ENCODE measurements at places on chromosomes 4 and X.

GRCh38 chr4:113884655-113885054, 94.8 kb downstream of the ARSJ start:
- no peak for DNase-seq

- no peak for DNase-seq
These were observed 24.3 kb upstream of the DKK2 start for GRCh38 chr4:107060388-107060787.

- DNase-seq, result no peak
These were observed 180.7 kb upstream of the ZFP42 start for GRCh38 chr4:187814737-187815465.

- DNase-seq, result no peak
These were observed 18.9 kb upstream of the CABS1 start for GRCh38 chr4:70315928-70316327.

DNA sequence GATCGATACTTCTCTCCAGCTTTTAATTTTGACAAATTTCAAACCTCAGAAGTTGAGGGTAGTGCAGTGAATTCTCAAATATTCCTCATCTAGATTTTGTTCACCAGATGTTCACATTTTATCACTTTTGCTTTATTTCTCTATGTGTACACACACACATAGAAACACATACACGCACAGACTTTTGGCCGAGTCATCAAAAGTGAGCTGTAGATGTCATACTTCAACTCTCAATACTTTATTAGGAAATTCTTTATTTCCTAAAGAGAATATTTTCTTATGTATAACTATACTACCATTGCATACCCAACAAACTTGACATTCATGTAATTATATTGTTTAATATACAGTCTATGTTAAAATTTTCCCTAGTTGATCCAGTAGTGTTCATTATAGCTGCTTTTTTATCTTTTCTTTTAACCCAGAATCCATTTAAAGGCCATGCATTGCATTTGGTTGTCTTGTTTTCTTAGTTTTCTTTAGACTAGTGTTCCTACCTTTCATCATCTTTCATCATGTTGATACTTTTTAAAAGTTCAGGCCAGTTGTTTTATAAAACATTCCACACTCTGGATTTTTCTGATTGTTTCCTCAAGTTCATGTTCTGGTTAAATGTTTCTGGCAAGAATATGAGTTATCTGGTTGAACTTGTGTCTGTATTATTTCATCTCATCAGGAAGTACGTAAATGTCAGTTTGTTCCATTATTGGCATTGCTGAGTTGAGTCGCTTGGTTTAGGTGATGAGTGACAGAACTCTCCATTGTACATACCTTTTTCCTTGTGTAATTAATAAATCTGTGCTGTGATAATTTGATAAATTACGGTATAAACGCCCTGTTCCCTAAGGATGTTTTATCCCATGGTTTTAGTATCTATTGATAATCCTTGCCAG, 94.1 kb upstream of the TLR2 start:
- DNase-seq, result no peak

DNA sequence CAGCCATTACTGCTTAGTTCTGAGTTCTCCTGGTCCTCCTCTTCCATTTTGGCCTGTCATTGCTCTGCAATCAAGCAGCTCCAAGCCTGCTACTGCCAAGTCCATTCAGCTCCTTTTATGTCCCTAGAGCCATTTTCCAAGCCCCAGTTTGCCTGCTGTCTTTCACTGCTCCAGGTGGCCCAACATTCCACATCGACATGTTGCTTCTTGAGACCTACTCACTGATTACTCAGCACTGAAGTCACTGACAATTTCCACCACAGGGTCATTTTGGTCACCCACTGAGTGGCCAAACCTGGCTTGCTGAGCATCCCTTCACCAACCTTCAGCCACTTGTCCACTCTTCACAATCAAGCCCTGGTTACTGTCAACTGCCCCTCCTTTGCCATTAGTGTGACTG, 27.2 kb downstream of the LRIT3 start:
- DNase-seq, result no peak

- DNase-seq, result no peak
These were observed 21.6 kb downstream of the PCDH18 start for GRCh38 chr4:137510557-137511265.

DNA sequence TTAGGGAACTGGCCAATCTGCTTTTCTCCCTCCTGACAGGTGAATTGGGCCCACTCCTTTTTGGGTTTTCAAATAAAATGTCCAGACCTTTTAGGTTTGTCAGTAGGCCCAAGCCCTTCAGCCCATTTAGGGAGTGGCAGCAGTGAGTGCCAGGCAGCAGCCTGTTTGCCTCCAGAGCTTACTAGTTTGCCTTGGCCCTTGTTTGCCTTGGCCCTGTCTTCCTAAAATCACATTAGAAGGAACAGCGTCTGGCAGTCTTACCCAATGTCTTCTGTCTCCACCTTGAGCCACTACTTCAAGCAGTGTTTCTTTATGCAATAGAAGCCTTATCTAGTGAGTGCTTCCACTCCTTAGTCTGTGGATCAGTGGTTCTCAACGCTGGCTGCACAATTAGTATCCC, 117.1 kb downstream of the TMEM164 start:
- no peak for DNase-seq

GRCh38 chr4:174016251-174016650, 267.2 kb downstream of the FBXO8 start:
- no peak for DNase-seq

DNA sequence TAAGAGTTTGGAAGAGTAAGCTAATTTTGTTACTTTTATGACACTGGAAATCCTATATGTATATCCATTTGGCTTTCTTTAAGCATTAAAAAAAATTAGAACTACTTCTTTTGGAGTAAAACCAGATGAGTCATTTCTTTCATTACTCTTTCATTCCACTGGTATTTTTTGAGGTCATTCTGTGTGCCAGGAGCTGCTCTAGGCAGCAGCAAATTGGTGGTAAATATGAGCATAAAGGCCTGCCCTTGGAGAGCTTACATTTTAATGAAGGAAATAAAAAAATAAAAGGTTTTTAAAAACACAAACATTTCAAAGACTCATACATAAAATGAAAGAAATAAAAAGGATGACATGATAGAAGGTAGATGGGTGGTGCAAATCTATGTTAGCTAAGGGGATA, 37.4 kb downstream of the MID1 start:
- DNase-seq, result no peak

DNA sequence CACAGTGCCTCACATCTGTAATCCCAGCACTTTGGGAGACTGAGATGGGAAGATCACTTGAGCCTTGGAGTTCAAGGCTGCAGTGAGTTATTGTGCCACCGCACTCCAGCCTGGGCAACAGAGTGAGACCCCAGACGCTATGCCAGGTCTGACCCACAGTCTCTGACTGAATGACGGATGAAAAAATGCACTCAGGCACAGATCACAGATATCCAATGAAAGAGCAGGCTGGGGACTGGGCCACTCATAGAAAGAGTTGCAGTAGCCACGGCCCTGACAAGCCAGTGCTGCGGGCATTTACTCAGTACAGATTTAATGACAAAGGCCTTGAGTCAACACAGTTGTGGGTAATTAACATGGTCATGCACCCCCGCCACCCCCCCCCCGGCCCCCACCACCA, 22.7 kb downstream of the NUDT6 start:
- DNase-seq, result no peak

DNA sequence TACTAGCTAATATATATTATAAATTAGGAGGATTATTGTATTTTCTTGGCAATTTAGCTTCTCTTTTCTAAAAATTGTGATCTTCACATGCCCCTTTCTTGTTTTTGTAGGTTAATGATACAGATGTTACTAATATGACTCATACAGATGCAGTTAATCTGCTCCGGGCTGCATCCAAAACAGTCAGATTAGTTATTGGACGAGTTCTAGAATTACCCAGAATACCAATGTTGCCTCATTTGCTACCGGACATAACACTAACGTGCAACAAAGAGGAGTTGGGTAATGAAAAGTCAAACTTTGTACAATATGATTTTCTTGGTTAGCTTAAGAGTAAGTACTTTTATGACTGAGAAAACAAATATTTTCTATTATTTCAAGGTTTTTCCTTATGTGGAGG, 74.1 kb downstream of the SLC10A6 start:
- DNase-seq, result no peak

DNA sequence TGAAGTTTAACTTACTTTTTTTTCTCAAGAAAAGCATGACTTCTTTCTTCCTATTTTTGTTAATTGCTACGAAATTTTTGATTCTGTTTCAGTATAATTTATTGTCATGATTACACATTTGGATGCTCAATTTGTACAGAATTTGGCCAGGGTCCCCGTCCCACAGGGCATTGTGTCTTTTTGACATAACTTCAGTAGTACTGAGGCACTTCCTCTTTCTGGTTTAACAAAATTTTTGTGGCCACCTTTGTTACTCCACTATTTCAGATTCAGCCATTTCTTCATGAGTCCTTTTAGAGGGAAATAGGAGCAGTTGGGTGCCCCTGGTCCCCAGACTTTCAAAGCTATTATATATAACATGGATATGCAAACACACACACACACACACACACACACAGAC, 1248.7 kb downstream of the PCDH7 start:
- peak; percentile 15 for DNase-seq

DNA sequence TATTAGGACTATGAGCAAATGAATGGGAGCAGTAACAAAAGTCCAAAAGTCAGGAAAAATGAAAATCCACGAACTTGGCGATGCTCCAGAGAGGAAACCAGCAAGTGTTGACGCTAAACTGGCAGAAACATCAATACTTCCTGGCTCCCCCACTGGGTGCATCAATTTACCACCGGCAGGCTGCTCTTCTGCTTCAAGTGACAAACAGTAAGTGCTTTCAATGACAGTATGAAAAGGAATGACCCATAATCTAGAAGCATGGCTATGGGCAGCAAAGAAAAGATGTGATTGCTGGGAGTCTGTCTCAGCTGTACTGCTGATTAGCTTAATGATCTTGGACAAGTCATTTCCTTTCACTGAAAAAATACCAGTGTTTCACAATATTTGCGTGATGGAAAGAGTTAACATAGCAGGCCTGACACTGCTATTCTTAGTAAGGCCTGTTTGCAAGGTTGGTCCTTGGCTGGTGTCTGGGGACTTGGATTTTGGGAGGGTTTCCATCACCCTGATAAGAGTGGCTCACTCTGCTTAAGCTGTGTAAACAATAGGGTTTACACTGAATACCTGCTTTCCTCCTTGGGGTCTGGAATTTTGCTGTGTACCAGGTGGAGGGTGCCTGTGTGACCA, 8.7 kb downstream of the ATP11C start:
- DNase-seq, result no peak

DNA sequence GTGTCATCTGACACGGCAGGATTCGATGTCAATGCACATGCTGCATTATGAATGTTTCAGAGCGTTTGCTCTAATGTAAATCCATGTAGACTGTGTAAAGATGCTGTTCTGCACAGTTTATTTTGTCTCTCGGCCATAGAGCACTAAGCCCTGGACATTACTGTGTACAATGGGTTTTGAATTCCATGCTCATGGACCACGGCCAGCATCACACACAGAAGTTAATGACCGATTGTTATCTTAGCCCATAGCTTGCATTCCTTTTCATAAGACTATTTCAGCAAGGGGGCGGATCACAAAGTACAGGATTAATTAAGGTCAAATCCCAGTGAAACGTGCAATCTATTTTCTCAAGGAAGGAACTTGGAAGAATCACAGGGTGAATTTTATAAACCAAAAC, 286.1 kb upstream of the TENM3 start:
- DNase-seq, result no peak

GRCh38 chr4:7295197-7295910, 103.0 kb downstream of the SORCS2 start:
- DNase-seq, result no peak

- DNase-seq, result no peak
These were observed 824.5 kb upstream of the HTR2C start for GRCh38 chrX:113759422-113759821.

- no peak for DNase-seq
These were observed 327.8 kb downstream of the ADGRL3 start for GRCh38 chr4:61527888-61528287.

DNA sequence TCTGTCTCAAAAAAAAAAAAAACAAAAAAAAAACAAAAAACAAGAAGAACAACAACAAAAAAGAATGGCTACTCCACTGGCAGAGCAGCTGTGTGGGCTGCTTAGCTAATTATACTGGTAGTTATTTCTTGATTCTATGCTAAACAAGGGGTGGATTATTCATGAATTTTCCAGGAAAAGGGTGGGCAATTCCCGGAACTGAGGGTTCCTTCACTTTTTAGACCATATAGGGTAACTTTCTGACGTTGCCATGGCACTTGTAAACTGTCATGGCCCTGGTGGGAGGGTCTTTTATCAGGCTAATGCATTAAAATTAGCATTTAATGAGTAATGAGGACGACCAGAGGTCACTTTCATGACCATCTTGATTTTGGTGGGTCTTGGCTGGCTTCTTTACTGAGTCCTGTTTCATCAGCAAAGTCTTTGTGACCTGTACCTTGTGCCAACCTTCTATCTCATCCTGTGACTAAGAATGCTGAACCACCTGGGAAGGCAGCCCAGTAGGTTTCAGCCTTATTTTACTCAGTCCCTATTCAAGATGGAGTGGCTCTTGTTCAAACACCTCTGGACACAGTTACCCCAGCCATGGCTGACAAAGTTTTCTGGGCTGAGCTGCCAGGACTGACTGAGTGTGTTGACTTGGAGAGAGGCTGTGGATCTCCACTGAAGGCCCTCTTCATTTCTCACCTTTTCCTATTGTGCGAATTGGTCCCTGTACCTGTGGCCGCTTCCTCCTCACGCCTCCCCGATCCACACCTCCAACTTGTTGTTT, 1.3 kb upstream of the OCIAD2 start:
- no peak for DNase-seq

- DNase-seq, result no peak
These were observed 98.6 kb downstream of the FHDC1 start for GRCh38 chr4:153034681-153035080.

DNA sequence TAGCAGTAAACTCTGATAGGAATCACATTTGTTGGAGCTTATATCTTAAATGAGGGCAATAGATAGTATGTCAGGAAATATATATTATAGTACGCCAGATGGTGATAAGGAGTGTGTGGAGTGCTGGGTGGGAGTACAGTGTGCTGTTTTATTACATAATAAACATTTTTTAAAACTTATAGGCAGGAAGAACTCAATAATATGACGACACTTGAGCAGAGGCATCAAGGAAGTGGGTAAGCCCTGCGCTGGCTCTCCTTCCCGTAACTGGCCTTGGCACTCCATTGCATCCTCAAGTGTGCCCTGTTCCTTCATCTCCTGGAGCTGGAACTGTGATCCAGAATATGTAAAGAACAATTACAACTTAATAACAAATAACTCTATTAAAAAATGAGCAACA, 123.8 kb downstream of the ELOVL6 start:
- DNase-seq, result no peak

GRCh38 chr4:61336488-61336887, 136.4 kb downstream of the ADGRL3 start:
- no peak for DNase-seq

DNA sequence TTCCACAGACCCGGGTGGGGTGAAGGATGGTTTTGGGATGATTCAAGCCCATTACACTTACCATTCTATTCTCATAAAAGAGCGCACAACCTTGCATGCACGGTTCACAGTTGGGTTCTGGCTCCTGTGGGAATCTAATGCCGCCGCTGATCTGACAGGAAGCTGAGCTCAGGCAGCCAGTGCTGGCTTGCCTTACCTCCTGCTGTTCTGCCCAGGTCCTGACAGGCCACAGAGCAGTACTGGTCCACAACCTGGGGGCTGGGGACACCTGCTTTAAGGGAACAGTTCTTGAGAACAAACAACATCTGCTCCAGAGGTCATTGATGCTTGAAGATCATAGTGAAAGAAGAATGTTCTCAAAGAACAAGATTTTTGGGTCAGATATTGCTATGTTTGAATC, 8.0 kb upstream of the HS3ST1 start:
- no peak for DNase-seq

GRCh38 chr4:13706716-13707115, 79.2 kb upstream of the BOD1L1 start:
- DNase-seq, result no peak

GRCh38 chr4:154390324-154390723, 101.3 kb downstream of the DCHS2 start:
- no peak for DNase-seq

Data from AML-193 (cell line).